Stimulated activated CD8-positive, alpha-beta memory T cell treated with anti-CD3 and anti-CD28 coated beads, Interleukin-4, amount 100 ng/mL, for 4 hours (primary cell): ENCODE measurements at places on chromosomes 3 and 15.

- DNase-seq: no peak
These were observed 135.1 kb downstream of the SLCO3A1 start for GRCh38 chr15:91988655-91989054.

DNA sequence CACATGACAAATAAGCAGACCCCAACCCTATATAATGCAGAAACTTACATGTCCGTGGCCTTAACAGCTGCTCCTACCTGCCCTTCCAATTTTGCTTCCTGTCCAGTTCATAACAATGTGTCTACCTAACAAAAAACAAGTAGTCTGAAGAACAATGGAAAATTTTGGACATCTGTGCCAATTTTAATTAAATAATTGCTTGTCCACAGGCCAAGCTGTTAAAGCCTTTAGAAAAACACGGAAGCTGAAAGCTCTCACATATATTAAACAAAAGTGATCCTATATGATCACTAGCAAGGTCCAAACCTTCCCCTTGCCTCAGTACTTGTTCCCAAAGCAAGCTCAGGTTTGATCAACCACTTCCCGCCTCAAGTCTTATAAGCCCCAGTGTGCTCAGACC is 37.1 kb downstream of the MAGI1 start:
- DNase-seq: no peak

DNA sequence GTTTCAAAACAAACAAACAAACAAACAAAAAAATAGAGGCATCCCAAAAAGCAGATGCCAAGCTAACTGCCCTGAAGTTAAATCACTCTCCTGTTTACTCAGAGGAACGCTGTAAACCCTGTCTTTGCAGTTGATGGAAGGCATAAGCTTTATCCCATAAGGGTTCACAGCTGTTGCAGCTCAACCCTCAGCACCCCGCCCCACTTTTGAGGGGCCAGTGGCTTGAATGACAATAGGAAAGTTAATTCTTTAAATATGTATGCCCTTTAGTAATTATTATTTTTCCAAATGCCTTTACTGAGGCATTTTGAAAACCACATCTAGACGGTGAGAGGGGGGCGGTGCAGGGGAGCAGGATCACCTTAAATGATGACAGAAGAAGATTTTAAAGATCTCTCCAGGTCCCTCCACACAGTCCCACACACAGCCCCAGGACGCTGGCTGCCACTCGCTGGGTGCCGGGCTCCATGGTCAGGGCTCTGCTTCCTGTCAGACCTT is 272.1 kb downstream of the FAM43A start:
- DNase-seq: no peak

DNA sequence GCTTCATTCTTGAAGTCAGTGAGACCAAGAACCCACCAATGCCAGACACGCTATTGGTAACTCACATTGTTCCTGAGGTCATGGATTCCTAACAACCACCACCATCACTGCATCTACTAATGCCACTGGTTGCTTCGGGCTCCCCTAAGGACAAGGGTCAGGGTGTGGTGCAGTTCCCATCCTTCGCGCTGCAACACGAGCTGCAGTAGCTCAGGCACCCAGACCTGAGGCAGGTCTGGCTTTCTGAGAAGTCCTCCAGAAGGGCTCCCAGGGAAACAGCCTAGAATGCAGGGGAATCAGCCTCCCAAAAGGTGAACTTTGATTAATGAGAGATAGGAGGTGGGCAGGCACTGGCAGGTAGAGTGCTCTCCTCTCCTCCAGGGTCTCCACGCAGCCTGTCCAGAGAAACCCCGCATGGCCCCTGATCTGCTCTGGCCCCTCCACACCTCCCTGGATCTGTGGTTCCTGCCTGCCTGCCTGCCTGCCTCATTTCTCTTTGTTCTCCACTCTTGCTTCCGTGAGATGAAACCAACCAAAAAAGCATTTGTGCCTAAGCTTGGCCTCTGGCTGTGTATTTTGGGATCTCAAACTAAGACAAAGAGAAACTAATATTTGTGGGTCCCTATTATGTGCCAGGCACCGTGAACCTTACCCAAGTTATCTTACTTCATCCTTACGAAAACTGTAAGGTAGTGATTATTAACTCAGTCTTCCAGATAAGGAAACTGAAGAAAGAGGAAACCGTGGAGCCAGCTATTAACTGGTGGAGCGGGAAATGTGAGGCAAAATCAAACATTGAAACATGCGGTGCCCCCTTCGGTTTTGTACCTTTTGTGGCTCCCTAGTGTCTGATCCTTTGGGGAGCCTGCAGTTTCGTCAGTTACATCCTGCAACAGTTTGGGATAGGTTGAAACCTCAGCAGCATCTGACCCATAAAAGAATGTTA is 43.9 kb upstream of the USP3 start:
- no peak for DNase-seq

DNA sequence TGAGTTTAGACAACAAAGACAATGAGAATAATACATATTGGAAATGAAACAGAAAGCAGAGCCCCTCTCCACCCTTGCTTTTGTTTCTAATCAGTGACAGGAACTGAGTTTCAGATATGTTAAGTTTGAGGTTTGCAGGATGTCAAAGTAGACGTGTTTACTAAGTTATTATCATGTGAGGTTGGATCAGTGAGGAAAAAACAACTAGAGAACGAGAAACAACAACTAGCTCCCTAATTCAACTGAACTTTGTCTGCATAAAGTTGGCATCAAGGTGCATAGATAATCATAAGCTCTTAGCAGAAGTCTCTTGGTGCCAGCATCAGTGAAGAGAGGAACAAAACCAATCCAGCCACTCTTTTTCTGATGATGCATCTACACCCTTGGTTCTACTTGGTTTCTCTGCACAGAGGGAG is 491.1 kb upstream of the NR2F2 start:
- DNase-seq: no peak

DNA sequence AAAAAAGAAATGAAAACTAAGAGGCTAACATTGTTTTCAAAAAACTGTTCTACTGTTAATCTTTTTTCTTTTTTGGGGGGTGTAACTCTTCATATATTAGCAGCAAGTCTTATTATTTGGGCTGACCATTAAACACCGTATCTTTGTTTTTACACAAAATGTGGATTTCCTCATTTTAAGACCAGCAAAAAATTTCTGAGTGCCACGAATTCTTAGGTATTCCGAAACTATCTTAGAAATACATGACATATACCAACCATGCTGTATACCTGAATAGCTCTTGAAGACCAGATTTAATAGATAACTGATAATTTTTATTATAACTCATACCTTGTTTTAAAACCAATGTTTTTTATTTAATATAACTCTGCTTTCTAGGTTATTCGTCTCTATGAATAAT is 620 bp upstream of the TTC23 start:
- DNase-seq: no peak

GRCh38 chr3:175287361-175287963 is 428.3 kb downstream of the NAALADL2 start:
- no peak for DNase-seq

- no peak for DNase-seq
These were observed 2.0 kb upstream of the CILP start for GRCh38 chr15:65213241-65213640.

- DNase-seq: no peak
These were observed 414.7 kb upstream of the ARRDC4 start for GRCh38 chr15:97545799-97546198.

GRCh38 chr3:164332831-164333802 is 745.2 kb downstream of the SI start:
- no peak for DNase-seq

DNA sequence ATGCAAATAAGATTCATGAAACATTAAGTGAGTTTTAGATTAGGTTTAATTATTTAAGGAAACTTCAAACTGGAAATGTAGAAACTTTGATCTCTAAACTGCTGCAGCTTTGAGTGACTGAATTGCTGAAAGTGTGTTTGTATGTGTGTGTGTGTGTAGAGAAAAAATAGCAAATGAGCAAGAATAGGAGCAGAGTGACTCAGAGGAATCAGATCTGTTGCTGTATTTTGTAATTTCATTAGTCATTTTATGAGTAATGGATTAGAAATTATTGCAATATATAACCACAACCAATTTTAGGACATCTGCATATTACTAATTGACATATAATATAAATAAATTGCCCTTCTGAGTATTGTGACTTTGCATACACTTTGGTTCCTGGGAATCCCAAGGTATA is 52.8 kb upstream of the SLC9A9 start:
- no peak for DNase-seq

- DNase-seq: no peak
These were observed 255.6 kb upstream of the LMCD1 start for GRCh38 chr3:8246070-8246469.

GRCh38 chr3:177449360-177450006 is 252.2 kb upstream of the TBL1XR1 start:
- DNase-seq: no peak

- DNase-seq: no peak
These were observed 17.6 kb downstream of the BHLHE40 start for GRCh38 chr3:4996771-4997291.

DNA sequence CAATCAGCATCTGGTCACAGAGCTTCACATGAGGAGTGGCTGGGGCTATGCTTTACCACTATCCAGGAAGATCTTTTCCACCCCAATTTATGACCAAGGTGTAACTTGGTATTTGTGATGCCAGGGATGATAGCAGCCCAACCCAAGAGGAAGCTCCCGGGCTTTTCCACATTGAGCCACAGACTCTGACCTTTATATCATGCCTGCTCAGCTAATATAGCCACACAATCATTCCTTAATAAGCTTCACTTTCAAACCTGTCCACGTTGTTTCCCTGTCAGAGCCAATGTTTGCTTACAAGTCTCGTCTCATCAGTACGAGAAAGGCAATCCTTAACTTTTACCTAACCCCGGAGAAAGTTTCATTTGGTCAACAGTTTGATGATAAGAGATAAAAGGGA is 330.9 kb downstream of the SHQ1 start:
- DNase-seq: no peak

GRCh38 chr3:23611737-23612295 is 193.9 kb upstream of the UBE2E1 start:
- DNase-seq: no peak

GRCh38 chr3:120102674-120103073 is 8.4 kb upstream of the GSK3B start:
- no peak for DNase-seq

DNA sequence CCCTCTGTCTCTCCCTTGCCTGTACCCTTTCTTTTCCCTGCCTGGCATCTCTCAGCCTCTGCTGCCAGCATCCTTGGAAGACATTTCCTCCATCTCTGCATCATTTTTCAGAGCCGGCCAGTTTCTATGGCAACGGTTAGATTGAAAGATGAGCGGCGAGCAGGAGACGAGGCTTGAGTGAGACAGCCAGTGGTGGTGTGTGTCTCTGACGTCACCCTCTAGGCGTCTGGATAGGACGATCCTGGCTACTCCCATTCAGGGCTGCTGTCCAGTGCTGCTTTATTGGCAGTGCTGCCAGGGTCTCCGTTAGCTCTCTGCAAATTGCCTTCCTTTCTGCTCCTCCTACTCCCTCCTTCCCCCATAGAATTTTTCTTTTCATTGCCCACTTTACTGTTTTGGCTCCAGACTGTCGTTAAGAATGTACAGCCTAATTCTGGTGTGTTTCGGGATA is 57.9 kb downstream of the TRAK1 start:
- DNase-seq: no peak

GRCh38 chr15:71436854-71437253 is 321.6 kb downstream of the THSD4 start:
- DNase-seq: no peak

DNA sequence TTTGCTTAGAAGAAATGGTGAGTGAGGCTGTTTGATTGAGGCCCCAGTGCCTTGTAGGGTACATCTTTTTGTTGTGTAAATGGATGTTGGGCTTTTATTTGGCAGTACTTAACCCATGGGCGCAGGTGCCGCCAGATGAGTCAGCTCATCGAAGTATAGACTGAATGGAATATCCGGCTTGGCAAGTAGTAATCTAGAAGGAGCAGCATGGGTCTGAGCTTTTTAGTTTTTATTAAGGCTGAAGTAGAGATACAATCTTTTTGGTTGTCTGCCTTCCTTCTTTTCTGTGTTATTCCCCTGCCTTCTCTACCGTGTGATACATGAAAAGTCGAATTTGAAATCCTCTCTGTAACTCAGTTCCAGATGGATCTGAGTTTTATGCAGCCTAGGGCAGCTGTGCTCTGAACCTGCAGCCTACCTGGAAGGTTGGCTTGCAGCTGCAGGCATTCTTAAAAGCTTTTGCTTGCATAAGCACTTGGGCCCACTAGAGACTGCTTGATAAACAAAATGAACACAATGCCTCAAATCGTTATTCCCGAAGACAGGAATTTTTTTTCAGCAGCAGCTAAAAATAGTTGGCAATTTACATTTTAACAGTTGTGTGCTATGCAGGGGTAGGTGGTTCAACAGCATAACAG is 177.5 kb upstream of the CGNL1 start:
- DNase-seq: no peak

DNA sequence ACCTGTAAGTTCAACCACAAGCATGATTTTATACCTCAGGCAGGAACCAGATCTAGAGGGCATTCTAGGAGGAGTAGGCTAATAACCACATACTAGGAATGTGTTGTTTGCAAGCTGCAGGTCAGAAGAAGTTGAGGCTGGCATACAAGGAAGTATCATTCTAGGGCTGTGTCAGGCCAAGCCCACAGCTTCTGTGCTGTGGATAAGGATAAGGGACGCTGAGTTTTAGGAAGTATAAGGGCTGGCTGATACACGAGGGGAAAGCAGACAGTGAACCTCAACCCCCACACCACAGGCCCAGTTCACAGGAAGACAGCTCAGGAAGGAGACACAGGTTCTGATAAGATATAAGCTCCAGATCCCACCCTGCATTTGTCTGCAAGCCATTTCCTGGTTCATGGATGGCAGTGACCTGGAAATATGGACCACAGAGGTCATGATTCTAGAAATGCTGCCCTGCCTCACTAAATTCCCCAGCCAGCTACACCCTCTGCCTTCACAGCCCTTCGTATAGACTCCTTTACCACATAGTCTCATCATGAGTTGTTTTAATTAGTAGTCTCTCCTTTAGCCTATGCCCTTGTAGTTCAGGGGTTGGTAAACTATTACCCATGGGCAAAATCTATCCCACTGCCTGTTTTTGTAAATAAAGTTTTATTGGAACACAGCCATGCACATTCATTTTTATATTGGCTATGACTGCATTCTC is 260.7 kb downstream of the OPA1 start:
- no peak for DNase-seq
